ENCODE measurements at places on chromosomes 2 and 18.

DNA sequence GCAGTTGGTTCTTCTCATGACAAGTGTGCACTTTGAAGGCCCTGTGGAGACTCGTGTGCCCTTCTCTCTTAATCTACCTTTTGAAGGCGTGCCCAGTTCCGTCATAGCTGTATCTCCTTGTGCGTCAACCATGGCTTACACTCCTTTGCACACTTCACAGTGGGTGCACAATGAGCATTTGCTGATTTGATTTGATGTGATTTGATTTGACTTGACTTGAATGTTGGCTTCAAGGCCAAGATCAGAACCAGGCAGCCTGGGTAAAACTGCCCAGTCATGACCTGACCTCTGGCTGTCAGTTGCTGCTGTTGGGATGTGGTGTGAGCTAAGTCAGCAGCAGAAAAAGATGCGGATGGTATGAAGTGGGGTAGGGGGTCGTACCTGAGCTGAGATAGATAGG lies 670.3 kb upstream of the HS6ST1 start:
- DNase-seq: no peak

- DNase-seq: peak; percentile 89
These were observed 104.0 kb downstream of the DYSF start for GRCh38 chr2:71557321-71557720.

DNA sequence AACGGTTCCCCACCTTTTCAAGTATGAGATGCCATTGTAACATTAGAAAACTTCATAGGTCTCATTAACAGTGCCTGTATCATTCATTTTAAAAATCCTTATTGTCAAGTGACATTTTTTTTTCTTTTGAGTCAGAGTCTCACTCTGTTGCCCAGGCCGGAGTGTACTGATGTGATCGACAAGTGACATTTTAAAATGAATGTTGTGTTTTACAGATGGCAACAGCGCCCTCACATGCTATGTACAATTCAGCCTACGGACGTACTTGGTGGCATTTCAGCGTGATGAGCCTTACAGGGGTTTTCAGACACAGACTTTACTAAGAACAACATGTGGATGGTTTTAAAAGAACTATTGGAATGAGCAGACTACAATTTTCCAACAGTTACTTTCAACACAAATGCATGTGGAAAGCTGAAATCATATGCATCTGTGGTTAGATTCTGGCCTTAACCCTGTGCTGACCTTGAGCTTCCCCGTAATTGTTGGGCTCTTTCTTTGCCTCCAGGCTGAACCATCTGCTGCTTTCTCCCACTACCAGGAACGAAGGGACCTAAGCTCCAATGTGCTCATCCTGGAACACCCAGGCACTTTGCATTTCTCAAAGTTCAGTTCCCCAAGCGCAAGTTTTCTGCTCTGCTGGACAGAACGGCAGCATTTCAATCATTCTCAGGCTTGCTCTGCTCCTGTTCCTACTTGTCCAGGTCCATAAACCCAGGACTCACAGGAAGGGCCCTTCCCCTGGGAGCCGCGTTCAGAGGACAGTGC lies 119.9 kb upstream of the NDUFV2 start:
- DNase-seq: peak; percentile 67

DNA sequence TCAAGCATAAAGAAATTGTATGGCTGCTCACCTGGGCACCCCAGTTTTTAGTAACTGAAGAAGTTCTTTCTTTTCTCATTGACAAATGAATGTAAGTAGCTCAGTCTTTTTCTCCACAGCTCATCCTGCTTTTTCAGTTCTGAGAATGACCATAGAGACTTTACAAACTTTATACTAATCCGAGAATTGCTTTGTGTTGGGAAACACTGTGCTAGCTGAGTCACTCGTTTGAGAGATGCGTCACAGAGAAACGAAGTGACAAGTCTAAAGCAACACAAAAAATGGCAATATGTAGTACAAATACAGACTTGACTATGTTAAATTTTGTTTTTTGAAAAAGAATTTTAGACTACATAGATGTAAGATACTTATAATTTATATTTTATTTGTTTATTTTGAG lies 9.0 kb downstream of the LRRTM4 start:
- DNase-seq: no peak

- no peak for DNase-seq
These were observed 54.0 kb downstream of the GATA6 start for GRCh38 chr18:22223254-22223964.

GRCh38 chr2:2850218-2850755 lies 519.2 kb upstream of the MYT1L start:
- no peak for DNase-seq
